Osteoblast (primary cell): ENCODE measurements at places on chromosomes 12 and 14. TPM values are rescaled to one million over a fixed set of nuclear protein-coding genes. Genes with fewer than 3 reads are reported as not detected.

DNA sequence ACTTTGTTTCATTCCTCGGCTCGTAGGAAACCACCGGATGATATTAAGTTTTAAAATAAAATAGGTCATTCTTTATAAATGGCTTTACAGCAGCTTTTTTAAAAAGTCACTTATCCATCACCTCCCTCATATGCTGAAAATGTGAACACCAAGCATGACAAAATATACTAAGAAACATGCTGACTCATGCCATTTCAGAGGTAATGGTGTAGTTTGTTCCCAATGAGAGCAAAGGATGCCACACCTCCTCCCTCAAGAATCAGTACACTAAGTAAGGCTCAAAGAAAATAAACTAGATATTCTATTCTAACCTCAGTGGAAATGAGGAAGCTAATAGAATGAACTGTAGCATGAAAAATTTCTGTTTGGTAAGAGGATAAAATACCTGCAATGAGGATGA, 5.5 kb upstream of the DIO2 start:
- DNase-seq: no peak

- DNase-seq: peak; percentile 85
These were observed 10.3 kb upstream of the AMN start for GRCh38 chr14:102911991-102912761.

The ALDH6A1 gene
- 30.1 and 31.5 TPM in 2 replicates for total RNA-seq

DNA sequence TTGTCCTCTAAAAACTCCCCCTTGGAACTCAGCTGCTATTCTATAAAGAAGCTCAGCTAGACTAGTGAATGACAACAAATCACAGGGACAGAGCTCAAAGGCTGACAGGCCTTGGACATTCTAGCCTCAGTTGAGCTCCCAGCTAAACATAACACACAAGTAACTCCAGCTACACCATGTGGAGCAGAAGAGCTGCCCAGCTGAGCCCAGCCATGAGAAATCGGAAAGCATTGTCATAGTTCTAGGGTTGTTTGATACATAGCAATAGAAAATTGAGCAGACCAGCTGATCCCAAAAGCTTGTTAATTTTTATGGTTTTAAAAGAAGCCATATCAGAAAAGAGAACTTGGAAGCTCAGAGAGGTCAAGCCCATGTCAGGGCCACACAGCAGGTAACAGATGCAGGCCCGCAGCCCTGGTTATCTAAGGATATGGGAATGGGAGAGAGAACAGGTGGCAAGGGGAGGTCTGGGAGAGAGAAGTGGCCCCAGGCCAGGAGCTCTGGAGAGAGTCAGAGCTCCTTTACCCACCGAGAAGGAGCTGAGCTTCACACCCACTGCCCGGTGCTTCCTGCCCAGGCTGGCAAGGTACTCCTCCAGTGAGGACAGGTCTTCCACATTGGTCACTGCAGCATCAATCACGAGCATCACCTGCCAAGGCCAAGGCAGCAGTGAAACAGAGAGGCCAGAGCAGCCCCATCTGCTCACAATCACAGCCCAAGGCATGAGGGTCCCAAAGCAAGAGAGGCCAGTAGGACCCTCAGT, 2.9 kb downstream of the NGB start:
- DNase-seq: peak; percentile 68

The LMNTD1 gene
- total RNA-seq: not detected in 2 replicates

The DCN gene
- 1,107 and 1,400 TPM in 2 replicates for total RNA-seq
